ENCODE measurements at places on chromosomes 5 and 9. TPM values are rescaled to one million over a fixed set of nuclear protein-coding genes. Genes with fewer than 3 reads are reported as not detected.

The TMEM267 gene
- total RNA-seq = 11.1 TPM

The PCSK5 gene
- 14.3 TPM for total RNA-seq

The PBX3 gene
- total RNA-seq = 159 TPM

The BASP1 gene
- 11.1 TPM for total RNA-seq

The JAKMIP2 gene
- 8.9 TPM for total RNA-seq

The TAF11L10 gene
- not detected for total RNA-seq

The FSTL4 gene
- not detected for total RNA-seq

The PTPN3 gene
- 1.3 TPM for total RNA-seq

The PLPP7 gene
- total RNA-seq = 14.3 TPM

The PLGRKT gene
- total RNA-seq = 18.8 TPM

The EIF4E1B gene
- not detected for total RNA-seq

The LIX1 gene
- total RNA-seq = 2.4 TPM

The UGT3A2 gene
- total RNA-seq = 0.68 TPM

The FREM1 gene
- 10.6 TPM for total RNA-seq

The ESM1 gene
- total RNA-seq = not detected

The TARS1 gene
- total RNA-seq = 128 TPM

The PHF24 gene
- total RNA-seq = 0.68 TPM

The SLC28A3 gene
- not detected for total RNA-seq

The GLDC gene
- total RNA-seq = not detected

The CSF1R gene
- 21.9 TPM for total RNA-seq

The CBY3 gene
- not detected for total RNA-seq
